Panc1 (cell line): ENCODE measurements at places on chromosomes 16 and 17. TPM values are rescaled to one million over a fixed set of nuclear protein-coding genes. Genes with fewer than 3 reads are reported as not detected.

The ABCC12 gene
- total RNA-seq = not detected

The APPBP2 gene
- 25.8 TPM for total RNA-seq

GRCh38 chr16:27598220-27598619 lies 48.3 kb downstream of the KATNIP start:
- no peaks in the 10 kb centered on the region for H3K36me3 ChIP-seq
- no peaks in the 10 kb centered on the region for H3K27me3 ChIP-seq
- no peaks in the 10 kb centered on the region for H3K4me1 ChIP-seq
- no peak overlapping the region for H3K27ac ChIP-seq
- H3K4me3 ChIP-seq = no peak overlapping the region
- no peak for DNase-seq

DNA sequence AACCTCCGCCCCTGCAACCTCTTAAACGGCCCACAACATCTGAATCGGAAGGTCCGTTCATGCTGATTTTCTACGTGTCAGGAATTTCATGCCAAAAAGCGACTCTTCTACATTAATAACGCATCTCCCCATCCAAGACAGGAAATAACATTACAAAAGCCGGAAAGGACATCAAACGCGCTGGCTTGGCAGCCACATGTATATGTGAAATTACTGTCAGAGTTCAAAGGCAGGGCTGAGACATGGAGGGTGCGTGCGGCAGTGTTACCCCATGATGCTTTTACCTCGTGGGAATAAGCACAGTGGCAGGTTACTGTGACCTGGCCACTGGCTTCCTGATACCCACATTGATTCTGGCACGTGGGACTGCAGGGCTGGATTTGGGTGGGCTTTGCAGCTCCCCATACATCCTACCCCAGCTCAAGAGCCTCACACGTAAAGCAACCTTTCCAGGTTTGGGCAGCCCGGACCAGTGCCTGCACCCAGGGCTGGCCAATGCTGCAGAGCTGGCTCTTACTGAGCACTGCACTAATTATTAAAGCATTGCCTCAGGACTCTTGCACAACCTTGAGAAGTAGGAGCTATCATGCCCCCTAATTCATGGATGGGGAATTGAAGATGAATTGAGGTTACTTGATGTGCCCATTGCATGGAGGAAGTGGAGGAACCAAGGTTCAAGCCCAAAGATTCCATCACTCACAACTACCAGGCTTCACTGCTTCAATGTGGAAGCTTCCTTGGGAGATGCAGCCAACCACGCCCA lies 120.6 kb upstream of the FOXF1 start:
- H3K36me3 ChIP-seq = no peaks in the 10 kb centered on the region
- H3K27ac ChIP-seq = no peak overlapping the region
- no peak overlapping the region for H3K4me3 ChIP-seq
- H3K27me3 ChIP-seq = no peaks in the 10 kb centered on the region
- H3K4me1 ChIP-seq = no peaks in the 10 kb centered on the region

- H3K27ac ChIP-seq = no peak overlapping the region
- no peaks in the 10 kb centered on the region for H3K27me3 ChIP-seq
- no peak for DNase-seq
- no peak overlapping the region for H3K4me3 ChIP-seq
- no peaks in the 10 kb centered on the region for H3K36me3 ChIP-seq
- no peaks in the 10 kb centered on the region for H3K4me1 ChIP-seq
Observed at GRCh38 chr17:9330141-9330540, 245.5 kb downstream of the STX8 start.
